ENCODE measurements at places on chromosomes 13 and 19.

DNA sequence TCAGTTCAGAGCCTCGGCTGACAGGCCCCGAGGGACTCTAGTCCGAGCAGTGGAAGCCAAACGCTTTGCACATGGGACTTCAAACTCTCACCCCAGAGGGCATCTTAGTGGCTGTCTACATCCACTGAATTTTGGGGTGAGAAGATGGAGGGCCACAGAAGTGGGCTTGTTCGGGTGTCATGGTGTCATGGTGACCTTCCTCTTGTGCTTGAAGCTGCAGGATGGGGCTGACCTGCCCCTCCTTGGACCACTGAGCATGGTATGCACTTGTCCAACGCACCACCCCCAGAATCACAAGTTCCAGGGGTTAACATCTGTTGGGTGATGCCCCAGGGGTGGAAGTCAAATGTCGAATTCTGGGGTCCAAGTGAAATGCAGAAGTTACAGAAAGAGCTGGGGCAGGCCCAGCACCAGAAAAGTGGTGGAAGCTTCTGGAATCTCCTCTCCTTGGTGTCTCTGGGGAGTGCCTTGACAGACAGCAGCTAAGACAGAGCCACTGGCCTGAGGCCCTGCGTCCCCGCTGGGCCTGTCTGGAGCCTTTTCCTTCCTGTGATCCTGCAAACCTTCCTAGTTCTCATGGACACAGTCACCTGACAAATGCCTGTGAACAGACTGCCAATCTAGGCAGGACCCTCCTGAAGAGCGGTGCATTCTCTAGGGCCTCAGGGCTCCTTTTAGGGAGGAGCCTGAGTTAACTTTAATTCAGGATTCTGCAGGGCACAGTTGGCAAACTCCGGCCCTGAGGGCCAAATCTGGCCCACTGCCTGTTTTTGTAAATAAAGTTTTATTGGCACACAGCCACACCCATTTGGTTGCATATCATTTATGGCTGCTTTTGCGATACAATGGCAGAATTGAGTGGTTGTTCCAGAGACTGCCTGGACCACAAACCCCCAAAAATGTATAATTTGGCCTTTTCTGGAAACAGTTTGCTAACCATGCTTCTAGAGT, 65.1 kb upstream of the RANBP3 start:
- no peak for DNase-seq

DNA sequence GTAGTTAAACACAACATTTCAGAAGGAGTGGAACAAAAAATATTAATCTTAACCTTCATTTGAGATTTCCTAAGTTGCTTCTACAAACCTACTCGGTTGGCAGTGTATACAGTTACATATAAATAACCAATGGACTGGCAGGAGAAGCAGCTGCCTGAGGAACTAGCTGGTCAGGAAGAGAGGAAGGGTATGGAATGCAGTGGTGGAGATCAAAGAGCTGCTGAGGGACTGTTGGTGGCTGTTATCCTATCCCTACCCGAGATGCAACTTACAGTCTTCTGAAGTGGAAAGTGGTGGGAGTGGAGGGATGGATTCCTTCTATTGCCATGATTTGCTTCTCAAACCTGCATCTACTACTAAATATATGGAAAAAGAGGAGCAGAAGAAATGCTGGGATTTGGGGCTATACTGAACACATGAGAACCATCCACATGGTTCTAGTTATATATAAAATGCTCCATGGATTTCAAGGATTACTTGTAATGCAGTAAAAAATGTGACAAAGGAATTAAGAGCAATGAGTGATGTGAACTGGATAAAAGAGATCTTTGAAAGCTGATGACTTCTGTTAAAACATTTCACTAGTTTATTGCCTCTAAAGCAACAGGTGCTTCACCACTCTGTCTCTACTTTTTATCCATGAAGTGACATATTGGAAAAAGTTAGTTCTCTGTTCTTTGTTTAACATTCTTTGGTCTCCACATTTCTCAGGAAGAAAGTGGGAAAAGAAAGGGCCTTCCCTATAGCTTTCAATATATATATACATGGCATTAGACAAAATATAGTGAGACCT, 29.9 kb downstream of the MICU2 start:
- no peak for DNase-seq

GRCh38 chr13:52847682-52848432, 583 bp downstream of the PCDH8 start:
- no peak for DNase-seq

GRCh38 chr13:101258071-101258470, 158.2 kb downstream of the NALCN start:
- DNase-seq, result peak; percentile 31

- no peak for DNase-seq
These were observed 72.6 kb upstream of the C13orf46 start for GRCh38 chr13:114046431-114046975.

DNA sequence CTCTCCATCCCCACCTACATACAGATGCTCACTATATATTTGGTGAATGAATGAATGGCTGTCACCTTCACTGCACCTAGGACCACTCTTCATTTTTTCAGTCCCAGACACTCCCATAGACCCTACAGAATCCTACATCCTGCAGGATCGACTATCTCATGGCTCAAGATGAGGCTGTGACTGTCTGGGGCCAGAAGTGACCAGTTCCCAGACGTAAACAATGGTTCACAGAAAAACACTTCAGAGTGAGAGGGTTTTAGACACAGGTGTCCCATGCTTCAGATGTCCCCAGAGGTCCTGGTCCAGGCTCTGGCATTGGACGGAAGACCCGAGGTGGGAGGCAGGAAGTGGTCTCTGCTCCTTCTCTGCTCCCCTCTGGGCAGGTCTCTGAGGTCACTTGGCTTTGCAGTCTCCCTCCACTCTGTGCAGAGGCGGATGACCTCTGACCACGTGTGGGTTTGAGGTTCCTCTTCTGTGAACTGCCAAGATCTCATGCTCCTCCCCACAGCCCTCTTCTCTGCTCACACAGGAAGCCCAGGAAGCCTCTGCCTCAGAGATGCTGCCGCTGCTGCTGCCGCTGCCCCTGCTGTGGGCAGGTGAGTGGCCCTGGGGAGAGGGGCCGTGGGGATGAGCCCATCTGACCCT, 24.9 kb downstream of the SIGLEC7 start:
- DNase-seq, result no peak

- DNase-seq, result no peak
These were observed 25.7 kb upstream of the CCNE1 start for GRCh38 chr19:29785955-29786589.

DNA sequence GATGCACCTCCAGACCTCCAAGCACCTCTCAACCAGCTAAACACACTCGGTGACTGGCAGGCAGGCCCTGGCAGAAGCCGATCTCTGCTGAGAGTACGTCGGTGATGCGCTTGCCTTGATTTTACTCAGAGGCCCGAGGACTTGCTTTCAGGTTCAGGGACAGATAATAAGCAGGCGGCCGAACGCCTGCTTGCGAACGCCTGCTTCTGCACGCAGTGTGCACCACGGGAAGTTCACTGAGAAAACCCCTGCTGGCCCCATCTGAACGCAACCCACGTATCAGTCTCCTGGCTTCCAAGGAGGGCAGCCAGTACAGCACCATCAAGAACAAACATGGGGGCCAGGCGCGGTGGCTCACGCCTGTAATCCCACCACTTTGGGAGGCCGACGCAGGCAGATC, 108.0 kb downstream of the STK24 start:
- DNase-seq, result no peak

Data from GOT3 (cell line).